AG04450 (cell line): ENCODE measurements at places on chromosomes 2 and 18.
A peak's percentile ranks its signal among the peaks of the same experiment; 100 is the strongest.

- no peak for DNase-seq
These were observed 70.0 kb downstream of the PXDN start for GRCh38 chr2:1674276-1674675.

DNA sequence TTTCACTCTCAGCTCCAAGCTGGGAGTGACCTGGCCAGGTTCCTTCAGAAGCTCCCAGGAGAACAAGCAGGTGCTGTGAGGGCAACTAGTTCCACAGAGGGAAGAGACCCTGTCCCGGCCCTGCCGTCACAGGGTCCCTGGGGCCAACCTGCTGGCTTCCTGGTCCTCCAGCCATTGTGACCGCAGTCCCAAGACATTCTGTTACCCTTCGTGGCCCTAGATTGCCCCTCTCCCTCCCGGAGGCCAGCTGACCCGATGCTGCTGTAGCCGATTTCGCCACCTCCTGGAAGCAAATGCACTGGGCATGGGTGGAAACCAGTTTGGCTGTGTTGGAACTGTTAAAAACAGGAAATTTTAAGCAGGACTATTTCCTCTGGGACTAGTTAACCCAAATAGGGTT, 55.4 kb downstream of the EPAS1 start:
- DNase-seq = no peak

GRCh38 chr2:61763605-61764034, 90.2 kb downstream of the FAM161A start:
- peak; percentile 62 for DNase-seq

DNA sequence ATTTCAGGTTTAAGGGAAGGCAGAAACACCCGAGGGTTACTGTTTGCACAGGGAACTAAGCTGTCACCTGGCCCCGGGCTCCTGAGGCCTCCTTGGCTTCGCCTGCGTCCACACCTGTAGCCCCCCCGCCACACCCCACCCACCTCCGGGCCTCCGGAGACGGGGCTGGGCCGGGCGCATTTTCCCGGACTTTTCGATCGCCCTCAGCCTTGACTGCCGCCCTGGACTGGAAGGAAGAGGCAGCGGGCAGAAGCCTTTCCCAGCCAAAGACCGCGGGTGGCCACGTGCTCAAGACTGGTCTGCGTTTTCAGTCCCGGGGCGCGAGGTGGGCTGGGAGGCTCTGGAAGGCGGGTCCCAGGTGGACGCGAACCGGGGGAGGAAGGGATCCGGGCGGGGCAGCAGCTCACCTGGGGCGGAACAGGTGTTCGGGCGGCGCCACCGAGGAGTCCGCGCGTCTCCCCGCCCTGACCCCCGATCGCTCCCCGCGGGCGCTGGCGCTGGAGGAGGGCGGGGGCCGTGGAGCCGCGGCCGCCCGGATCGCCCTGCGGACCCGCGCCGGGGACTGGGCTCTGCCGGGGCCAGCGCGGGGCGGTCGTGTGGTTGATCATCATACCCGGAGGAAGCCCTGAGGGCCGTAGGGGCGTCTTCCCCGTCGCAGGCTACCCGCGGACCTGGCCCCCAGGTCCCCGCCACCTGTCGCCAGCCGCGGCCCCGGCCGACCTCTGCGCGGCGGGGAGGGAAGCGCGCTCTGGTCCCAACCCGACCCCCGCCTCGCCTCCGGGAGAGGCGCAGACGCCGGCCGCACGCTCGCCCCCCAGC, 3.2 kb downstream of the ID2 start:
- DNase-seq = no peak

GRCh38 chr2:157246765-157247407, 10.6 kb upstream of the GALNT5 start:
- no peak for DNase-seq

DNA sequence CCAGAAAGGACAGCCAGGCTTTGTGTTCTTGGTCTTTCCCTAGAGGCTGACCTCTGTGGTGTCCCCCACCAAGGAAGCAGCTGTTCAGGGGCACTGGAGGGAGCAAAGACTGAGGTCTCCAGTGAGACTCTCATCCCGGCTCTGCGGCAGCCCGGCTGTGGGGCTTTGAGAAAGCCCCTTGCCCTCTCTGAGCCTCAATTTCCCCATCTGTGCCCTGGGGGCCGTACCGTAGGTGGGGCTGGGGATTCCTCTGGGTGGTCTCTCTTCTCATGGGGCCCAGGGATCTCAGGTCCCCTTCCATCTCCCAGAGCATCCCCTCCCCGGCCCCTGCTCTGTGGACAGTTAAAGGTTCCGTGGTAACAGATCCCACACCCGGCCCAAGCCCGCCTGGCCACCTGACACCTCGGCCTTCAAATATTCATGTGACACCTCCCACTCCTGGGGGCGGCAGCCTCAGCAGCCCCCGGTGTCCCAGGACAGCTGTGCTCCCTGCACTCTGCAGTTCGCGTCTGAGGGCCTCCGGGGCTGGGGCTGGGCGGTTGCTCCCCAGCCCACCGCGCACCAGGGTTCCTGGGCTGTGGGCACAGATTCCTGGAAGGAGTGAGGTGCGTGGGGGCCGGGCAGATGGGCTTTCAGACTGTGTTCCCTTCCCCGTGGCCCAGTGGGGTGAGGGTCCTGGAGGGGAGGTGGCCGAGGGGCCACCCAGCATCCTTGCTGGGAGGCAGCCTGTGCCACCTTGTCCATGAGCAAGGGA, 15.1 kb upstream of the KLHL30 start:
- no peak for DNase-seq

- DNase-seq = no peak
These were observed 190.4 kb downstream of the CELF4 start for GRCh38 chr18:37375181-37375580.

DNA sequence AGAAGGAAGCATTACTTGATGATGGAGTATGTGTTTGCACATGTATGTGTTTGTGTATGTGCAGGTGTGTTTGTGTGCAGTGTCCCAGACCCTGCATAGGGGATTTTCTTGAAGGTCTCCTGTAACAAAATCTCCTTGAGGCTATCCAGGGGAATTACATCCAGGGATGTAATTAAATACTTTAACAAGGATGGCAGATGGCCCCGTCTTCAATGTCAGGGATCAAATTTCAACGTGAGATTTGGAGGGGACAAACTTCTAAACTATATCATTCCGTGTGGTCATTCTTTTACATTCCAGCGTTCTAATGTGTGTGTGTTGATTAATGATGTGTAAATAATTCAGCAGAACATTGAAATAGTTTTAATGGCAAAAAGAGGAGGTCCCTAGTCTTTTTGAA, 3.3 kb downstream of the UGT1A9 start:
- no peak for DNase-seq

- no peak for DNase-seq
These were observed 28.9 kb upstream of the MTX2 start for GRCh38 chr2:176240301-176240700.

- DNase-seq = no peak
These were observed 103.6 kb upstream of the CELF4 start for GRCh38 chr18:37668971-37669747.

DNA sequence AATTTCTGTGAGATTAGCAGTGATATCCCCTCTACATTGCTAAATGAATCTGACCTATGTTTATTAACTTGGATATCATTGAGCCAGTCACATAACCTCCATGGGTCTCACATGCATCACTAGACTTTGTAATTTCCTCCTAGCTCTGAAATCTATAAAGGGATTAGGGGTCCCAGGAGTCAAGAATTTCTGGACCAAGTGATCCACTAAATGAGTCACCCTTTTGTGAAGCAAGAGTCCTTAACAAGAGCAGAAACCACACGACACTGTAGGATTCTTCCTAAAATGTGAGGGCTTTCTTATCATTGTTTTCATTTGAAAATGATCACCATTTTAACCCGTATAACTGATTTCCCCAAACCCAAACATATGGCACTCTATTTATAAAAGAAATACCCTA, 90.3 kb downstream of the DHRS9 start:
- DNase-seq = no peak

- no peak for DNase-seq
These were observed 84.2 kb upstream of the LAPTM4A start for GRCh38 chr2:20135631-20136050.

DNA sequence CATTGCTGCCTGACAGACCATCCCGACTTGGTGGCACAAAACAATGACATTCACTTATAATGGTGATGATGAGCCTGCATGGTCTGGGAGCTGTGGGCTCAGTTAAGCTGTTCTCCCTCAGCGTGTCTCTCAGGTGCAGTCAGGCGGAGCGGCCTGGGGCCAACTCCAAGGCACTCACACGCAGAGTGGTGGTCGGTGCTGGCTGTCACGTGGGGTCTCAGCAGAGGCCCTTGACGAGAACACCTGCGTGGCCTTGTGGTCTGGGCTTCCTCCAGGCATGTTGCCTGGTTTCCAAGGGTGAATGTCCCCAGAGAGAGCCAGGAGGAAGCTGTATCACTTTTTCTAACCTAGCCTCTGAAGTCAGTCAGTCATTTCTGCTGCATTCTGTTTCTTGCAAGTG, 29.8 kb downstream of the ARMC9 start:
- no peak for DNase-seq

GRCh38 chr2:151872463-151872862, 44.2 kb upstream of the ARL5A start:
- DNase-seq = no peak

DNA sequence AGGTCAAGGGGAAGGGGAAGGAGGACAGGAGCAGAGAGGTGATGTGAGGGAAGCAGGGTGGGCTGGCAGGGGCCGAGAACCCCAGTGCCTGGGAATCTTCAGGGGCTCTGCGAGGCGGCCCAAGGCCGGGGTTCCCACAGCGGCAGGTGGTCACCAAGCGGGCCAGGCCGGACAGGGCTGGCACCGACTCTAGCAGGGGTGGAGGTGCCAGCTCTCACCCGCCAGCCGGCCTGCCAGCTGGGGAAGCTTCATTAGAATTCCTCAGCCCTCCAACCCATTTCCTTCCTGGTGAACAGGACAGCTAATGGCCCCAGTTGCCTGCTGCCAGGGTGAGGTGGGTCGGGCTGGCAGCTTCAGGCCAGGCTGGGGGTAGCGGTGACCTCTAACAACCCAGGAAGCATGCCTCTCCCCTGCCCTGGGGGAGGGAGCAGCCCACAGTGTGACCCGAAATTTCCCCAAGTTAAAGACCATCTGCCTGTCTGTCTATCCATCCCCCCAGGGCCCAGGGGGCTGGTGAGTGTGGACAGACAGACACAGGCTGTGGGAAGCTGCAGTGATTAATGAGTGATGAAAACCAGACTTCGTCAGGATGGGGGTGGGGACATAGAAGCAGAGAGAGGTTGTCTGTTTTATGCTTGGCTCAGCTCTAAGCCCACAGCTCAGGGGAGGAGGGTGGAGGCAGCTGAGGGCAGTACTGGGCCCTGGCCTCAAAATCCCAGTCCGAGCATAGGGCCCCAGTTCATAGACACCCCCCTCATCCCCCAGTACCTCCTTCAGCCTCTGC, 144.1 kb downstream of the ZFP36L2 start:
- DNase-seq = no peak

DNA sequence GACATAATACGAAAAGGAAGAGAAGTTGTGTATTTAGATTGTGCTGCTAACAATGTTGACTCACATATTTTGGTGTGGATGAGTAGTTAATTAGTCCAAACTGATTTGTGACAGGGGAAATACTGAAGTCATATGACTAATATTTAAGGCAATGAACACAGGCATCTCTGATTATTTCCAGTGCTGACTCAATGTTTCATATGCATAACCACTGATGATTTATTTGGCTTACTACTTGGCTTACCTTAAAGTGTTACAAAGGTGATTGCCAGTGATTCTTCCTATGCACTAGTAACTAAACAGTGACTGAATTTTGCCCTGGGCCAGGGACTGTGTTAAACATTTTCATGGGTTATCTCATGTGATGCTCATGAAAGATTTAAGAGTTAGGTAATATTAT, 722.6 kb downstream of the METTL4 start:
- DNase-seq = no peak

DNA sequence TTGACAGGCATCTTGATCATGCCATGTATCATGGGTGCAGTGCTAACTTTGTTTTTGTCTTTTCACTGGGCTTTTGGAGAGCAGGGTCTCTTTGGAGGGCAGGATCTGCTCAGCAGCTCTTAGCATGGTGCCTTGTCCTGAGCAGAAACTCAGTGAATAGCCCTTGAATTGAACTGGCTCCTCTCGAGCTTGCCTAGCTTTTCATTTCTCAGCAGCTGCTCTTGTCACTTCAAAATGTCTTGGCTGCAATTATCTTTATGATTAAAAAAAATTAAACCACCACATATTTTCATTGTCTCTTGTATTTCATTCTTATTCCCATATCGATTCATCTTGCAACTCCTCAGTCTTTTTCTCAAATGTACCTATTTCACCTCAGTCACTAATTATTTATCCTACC, 50.5 kb downstream of the CCDC85A start:
- no peak for DNase-seq
